ENCODE measurements at places on chromosomes 7 and 10. TPM values are rescaled to one million over a fixed set of nuclear protein-coding genes. Genes with fewer than 3 reads are reported as not detected.

Gene FBXW4
- 39.3 TPM for total RNA-seq

Gene SLC16A12
- not detected for total RNA-seq

Gene VGF
- 0.53 TPM for total RNA-seq

Gene MSMB
- total RNA-seq, result not detected

Gene UBE3C
- 57.1 TPM for total RNA-seq

Gene PRF1
- 272 TPM for total RNA-seq

Gene EPO
- not detected for total RNA-seq

Gene CLRN3
- not detected for total RNA-seq

Gene HECTD2
- total RNA-seq, result 2.0 TPM

Gene CTAGE6
- 0.44 TPM for total RNA-seq

Gene GHRHR
- total RNA-seq, result not detected

Gene PAX4
- not detected for total RNA-seq

Gene NRG3
- not detected for total RNA-seq

Gene PTPN20
- total RNA-seq, result not detected

Gene TMEM176B
- total RNA-seq, result not detected

Gene AIMP2
- total RNA-seq, result 39.3 TPM

Gene NACAD
- 0.16 TPM for total RNA-seq

Gene LEP
- not detected for total RNA-seq

Gene WIPF3
- not detected for total RNA-seq

Gene VWDE
- 3.2 TPM for total RNA-seq

Gene RHOBTB1
- total RNA-seq, result not detected

Gene ANLN
- total RNA-seq, result 80.8 TPM

Gene GRID2IP
- 0.21 TPM for total RNA-seq

Gene BMPR1A
- 9.8 TPM for total RNA-seq

Gene RBP4
- total RNA-seq, result not detected

Gene ASB13
- 5.6 TPM for total RNA-seq

Gene HGF
- not detected for total RNA-seq

Gene GPC2
- 8.2 TPM for total RNA-seq

Gene PRSS2
- total RNA-seq, result not detected

Gene PFKFB3
- total RNA-seq, result 93.0 TPM

Gene UCN3
- total RNA-seq, result not detected

Gene GRM8
- not detected for total RNA-seq

Gene CYP17A1
- not detected for total RNA-seq

Gene METTL27
- total RNA-seq, result not detected

Gene NXPH1
- not detected for total RNA-seq

Gene LDB3
- not detected for total RNA-seq

Gene ENO4
- total RNA-seq, result not detected

Gene THNSL1
- total RNA-seq, result 4.2 TPM
